Globus pallidus (tissue), 1 donor: ENCODE measurements at places on chromosomes 7 and 10.
A peak's percentile ranks its signal among the peaks of the same experiment; 100 is the strongest.

DNA sequence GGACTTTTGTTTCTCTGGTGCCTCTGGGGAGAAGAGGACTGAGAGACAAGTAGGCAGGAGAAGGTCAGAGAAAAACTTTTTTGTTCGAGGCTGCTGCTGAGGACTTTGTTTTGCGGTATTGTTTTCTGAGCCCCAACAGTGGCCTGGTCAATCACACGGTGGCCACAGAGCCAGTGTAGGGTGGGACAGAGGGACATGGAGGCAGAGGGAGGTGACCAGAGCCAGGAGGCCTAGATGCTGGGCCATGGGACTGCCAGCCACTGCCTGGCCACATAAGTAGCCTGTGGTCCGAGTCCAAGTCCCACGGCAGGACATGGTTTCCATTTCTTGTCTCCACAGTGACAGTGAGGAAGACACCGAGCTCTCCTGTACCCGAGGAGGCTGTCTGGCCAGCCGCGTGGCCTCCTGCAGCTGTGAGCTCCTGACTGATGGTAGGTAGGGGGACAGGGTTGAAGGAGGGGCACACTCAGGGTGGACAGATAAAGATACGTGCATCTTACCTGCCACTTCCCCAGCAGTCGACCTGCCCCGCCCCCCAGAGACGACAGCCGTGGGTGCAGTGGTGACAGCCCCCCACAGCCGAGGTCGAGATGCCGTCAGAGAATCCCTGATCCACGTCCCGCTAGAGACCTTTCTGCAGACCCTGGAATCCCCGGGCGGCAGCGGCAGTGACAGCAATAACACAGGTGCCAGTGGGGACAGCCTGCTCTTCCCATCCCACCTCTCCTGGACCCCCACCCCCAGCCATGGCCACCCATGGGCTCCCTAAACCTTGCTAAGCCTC, 27.5 kb downstream of the SH2B2 start:
- no peak for DNase-seq

GRCh38 chr7:18337048-18337809, 158.3 kb upstream of the HDAC9 start:
- DNase-seq, result no peak

DNA sequence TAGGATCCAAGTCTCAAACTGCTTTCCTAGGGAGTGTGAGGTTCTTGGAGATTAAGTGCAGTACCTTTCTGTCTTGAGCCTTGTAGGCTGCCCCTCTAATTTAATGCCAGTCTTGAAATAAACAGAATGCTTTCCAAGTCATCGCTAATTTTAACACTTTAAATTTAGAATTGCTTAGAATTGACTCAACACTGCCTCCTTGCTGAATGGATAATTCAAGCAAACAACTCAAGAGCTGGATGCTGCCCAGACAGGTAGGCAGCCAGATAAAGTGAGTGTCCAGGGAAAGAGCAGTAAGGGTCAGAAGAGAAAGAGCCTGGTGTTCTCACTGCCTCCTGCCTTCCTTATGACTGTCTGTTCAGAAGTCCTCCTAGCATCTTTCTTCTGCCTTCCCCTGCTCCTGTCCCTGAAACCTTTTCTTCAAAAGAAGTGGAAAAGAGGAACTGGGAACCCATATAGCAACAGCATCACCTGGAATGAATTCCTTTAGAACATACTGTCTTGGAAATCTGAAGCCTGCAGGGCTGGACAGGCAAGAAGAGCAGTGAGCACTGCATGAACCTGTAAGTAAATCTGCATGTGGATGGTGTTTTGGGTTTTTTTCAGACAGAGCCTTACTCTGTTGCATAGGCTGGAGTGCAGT, 3.1 kb upstream of the GOT1 start:
- DNase-seq, result no peak

GRCh38 chr7:31372231-31372959, 31.9 kb upstream of the NEUROD6 start:
- DNase-seq, result no peak

DNA sequence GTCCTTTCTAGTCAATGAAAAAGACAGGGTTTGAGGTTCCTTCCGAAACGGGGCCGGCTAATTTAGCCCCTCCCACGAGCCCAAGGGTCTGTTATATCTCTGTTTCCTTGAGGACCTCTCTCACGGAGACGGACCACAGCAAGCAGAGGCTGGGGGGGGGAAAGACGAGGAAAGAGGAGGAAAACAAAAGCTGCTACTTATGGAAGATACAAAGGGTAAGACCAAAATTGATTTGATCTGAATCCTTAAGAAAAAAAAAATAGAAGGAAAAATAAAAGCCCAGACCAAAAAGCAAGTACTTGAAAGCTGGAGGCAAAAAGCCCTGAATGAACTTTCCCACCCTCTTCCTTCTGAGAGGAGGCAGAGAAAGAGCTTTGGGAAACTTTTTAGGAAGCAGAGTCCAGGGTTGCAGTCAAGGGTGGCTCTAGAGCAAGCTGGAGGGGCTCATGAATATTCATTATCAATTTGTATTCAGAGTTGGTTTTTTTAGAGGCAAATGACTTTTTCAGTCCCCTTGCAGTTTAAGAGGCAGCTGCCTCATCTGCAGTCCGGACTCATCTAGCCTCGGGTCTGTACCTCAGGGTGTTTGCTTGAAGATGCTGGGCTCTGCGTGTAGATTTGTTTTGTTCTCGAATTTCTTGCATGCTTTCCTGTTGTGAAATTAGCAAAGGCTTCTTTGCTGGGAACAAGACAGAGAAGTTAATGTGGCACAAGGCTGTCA, at the start of gene ENTPD1:
ENTPD1 (plus strand) TSS at position 123 of the 721 bp plus-strand sequence; CDS start at position 200, 77 bp downstream.
- peak; percentile 57 for DNase-seq

GRCh38 chr7:117581424-117581823, 101.6 kb downstream of the CFTR start:
- no peak for DNase-seq

GRCh38 chr7:104652434-104652833, 324.0 kb downstream of the LHFPL3 start:
- DNase-seq, result no peak

DNA sequence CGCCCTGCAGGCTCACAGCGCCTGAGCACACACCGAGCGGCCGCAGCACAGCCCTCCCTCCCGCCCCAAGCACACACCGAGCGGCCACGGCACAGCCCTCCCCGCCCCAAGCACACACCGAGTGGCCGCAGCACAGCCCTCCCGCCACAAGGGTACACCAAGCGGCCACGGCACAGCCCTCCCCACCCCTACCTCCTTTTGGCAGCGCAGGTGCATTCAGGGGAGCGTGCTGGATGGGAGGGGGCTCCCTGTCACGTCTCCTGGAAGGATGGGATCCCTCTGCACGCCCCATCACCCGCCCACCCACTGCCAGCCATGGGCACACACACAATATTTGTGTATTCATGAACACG, 482.6 kb downstream of the DNAJB6 start:
- DNase-seq, result no peak

- no peak for DNase-seq
These were observed 15.5 kb downstream of the CREB3L2 start for GRCh38 chr7:137986252-137987017.

GRCh38 chr7:157678501-157678900, 341.7 kb downstream of the DNAJB6 start:
- no peak for DNase-seq

- no peak for DNase-seq
These were observed 64.4 kb downstream of the BPGM start for GRCh38 chr7:134710854-134711624.

GRCh38 chr7:155995183-155995612, 182.9 kb upstream of the SHH start:
- DNase-seq, result no peak

GRCh38 chr10:110475722-110476515, 21.8 kb upstream of the DUSP5 start:
- DNase-seq, result no peak

- DNase-seq, result no peak
These were observed 34.3 kb downstream of the INPP5A start for GRCh38 chr10:132571650-132572544.

DNA sequence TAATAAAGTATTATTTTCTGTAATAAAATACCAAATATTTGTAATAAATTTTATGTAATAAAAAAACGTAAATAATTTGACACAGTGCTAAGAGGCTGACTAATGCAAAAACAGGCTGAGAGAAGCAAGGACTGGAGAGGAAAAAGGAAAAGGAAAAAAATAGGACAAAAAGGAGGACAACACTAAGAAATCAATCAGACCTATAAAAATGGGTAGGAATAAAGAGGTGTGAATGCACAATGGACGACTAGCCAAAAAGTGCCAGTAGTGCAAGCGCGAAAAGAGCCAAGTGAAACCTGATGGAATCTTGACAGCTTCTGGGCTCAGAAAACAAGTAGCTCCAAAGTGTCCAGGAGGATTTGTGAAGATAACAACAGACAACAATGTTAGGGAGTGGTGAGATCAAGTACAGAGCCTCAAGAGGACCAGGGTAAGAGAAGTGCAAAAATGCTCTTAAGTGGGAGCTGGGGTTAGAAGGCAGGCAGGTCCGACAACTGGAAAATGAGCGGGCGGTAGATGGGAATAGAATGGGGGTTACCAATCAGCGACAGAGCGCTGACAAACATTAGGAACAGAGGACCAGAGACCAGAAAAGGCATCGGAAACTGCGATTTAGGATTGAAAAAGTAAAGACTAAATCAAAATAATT, 1.2 kb downstream of the BRAF start:
- DNase-seq, result peak; percentile 58

DNA sequence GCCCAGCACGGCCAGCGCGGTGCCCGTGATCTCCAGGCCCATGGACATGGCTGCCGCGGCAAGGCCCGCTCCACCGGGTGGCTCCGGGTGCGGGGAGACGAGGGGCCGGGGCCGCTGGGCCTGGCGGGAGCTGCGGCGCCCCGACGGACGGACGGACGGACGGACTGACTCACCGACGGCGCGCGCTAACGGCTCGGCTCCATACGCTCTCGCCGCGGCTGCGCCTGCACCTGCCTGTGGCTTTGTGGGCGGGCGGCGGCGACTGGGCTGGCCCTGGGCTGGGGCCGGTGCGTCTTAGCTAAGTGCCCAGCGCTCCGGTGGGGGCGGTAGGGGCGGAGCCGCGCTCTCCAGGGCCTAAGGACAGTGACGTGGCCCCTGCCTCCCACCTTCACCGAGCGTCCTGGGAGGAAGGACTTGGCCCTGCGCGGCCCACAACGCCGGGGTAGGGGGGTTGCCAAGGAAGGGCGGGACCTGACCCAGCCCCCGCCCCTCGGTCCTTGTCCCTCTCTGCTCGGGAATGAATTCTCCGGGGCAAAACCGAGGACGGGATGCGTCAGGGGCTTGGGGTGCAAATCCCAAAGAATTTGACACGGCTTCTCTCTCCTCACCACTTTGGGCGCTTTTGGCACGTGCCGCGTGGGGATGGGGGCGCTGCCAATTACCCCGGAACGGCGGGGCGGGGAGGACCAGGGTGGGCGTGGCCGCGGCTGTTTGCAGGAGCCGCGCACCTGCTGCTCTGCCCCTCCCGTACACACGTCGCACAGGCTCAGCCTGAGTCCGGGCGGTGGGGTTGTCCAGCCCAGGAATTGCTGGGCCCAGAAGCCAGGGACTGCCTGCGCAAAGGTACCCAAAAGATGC, at the start of gene CLDN3:
CLDN3 (minus strand) TSS at position 269 of the 858 bp plus-strand sequence; CDS start at position 48, 221 bp downstream.
- DNase-seq, result no peak

DNA sequence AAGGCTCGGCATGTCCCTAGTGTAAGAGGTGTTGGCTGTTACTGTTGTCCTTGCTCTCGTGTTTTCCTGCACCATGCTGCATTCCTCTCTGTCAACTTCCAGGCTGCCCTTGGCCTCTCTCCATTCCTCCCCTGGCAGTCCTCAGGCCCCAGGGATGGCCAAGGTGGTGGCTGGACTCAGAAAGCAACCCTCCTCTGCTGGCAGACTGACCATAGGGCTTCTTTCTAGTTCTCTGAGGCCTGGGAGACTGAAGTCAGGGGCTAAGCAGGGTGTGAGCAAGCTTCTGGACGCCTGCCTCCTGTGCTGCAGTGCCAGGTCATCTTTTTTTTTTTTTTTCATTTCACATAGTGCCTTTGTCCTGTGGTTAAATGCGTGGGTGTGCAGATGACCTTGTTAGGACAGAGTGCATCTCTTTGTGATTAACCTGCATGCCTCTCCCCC, 72.0 kb downstream of the GOLGA7B start:
- no peak for DNase-seq

GRCh38 chr7:50428911-50429310, 21.2 kb downstream of the FIGNL1 start:
- DNase-seq, result no peak

GRCh38 chr7:99143521-99143852, 421 bp downstream of the SMURF1 start:
- DNase-seq, result no peak

GRCh38 chr7:6272481-6273323, at the start of gene CYTH3:
CYTH3 (minus strand) TSS chr7:6272624; CDS start chr7:6272507, 117 bp downstream.
- peak; percentile 81 for DNase-seq

- peak; percentile 81 for DNase-seq
These were observed 55.8 kb downstream of the RBM17 start for GRCh38 chr10:6144406-6145165.

GRCh38 chr10:21720090-21720489, 186.1 kb downstream of the MLLT10 start:
- DNase-seq, result no peak

GRCh38 chr7:21054427-21055112, 267.9 kb upstream of the SP8 start:
- DNase-seq, result no peak

DNA sequence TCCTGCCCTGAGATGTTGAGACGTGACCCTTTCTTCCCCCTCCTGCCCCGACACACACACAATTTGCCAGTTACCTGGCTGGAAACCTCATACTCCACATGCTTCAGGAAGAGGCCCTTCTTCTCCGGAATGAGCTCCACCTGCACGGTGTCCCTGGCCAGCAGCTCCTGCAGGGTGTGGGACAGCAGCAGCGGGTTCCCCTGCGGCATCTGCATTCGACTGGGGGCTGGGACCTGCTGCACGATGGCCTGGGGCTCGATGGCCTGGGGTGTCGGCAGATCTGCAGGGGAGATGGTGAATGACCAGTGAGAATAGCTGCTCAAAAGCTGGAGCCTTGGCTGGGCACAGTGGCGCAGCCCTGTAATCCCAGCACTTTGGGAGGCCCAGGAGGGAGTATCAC, 36.0 kb downstream of the NUDT1 start:
- DNase-seq, result no peak

DNA sequence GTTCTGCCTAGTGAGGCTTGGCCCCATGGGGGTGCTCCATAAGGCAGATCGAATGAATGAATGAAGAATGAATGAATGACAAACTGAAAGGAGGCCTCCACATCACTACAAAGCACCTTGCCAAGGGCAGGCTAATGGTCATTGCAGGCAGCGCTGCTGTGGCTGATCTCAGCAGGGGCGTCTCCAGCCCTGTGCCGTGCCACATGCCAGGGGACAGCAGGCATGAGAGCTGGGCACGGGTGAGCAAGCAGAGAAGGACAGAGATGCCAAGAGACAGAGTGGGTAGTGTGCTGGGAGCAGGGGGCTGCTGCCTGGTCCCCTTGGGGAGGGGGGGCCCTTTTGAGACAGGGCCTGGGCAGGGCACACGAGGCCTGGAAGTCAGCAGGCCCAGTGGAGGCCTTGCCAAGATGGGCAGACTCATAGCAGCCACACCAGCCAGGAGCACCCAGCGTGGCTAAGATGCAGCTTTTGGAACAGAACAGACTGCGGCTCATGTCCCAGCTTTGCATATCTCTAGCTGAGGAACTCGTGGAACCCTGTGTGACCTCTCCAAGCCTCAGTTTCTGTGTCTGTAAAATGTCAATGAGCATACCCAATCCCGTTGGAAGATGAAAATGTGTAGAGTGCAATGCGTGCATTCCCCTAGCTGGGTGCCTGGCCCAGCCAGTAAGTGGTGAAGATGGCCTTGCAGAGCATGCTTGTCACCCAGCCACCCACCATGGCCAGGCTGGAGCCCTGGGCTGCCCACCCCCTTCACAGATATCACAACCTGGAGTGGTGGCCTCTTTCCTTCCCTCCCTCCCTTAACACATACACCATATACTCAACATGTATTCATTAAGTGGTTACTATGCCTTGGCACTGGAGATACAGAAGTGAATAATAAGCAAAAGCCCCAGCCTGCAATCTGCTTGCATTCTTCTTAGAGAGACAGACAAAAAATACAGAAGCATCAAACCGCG, 61.1 kb upstream of the LRRC18 start:
- DNase-seq, result no peak
